HuH-7.5 (cell line): ENCODE measurements at places on chromosomes 3 and 15.

GRCh38 chr3:170440344-170440743 lies 21.7 kb downstream of the CLDN11 start:
- no peak for DNase-seq

DNA sequence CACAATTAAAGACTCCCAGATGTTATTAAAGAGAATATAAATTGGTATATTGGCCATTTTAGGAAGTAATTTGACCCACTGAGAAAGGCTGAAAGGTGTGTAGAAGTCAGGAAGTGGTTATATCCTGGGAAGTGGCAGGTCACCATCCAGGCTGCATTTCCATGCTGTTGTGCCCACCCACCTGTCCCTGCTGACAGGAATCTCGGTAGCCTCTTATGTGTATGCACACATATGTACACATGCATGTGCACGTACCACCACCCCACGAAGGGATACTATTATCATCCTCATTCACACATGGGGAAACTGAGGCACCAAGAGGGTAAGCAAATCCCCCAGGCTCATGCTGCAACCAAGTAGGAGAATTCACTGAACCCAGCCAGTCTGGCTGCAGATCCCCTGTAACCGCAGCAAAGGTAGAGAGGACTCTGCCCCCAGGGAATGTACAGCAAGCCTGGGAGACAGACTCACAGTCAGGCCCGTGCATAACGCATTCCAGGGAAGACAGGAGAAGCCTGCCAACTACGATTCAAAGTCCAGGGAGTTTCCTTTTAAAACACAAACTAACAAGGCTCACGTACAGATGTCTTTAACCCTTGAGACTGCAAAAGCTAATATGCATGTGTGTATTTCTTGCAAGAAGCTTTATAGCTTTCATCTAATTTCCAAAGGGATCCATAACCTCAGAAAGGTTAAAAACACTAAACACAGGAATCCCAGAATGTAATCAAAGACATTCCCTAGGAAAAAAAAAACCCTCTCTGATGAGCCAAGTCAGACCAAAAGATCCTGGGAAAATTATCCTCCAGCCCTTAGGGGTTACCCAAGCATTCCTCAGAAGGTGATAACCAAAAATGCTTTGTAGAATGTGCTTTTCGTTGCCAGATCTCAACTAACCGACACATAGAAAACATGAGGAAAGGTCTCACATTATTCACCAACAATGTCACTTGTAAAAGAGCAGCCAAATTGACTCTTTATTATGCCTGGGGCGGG lies 129.6 kb downstream of the ADAMTS17 start:
- DNase-seq, result no peak

- no peak for DNase-seq
These were observed 9.6 kb downstream of the CHST13 start for GRCh38 chr3:126533506-126533905.

- DNase-seq, result no peak
These were observed 9.9 kb downstream of the RARB start for GRCh38 chr3:25437953-25438352.

- no peak for DNase-seq
These were observed 21.2 kb downstream of the CRTC3 start for GRCh38 chr15:90550919-90551318.

- peak; percentile 98 for DNase-seq
These were observed 46.8 kb upstream of the SLC6A1 start for GRCh38 chr3:10945683-10946287.

- DNase-seq, result no peak
These were observed 109.0 kb downstream of the SEC22A start for GRCh38 chr3:123310741-123311140.
